AG08395 (cell line): ENCODE measurements at places on chromosomes 3 and 15.
A peak's percentile ranks its signal among the peaks of the same experiment; 100 is the strongest.

GRCh38 chr15:93485438-93486327, 396.7 kb upstream of the RGMA start:
- DNase-seq, result no peak

DNA sequence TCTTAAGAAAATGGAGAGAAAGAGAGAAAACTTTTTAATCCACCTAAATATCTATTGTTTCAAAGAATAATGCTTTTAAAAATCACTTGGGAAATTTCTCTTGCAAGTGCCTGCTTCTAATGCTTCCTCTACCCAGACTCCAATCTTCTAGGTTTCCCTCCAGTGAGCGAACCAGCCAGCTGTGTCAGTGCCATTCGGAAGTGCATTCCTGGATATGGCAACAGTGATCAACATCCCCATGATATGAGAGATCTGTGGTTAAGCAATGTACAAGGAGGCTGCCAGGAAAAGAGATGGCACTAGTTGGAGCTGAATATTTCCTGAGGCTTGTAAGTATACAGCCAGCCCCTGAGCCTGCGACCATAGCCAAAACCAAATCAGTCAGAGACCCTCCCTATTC, 53.3 kb upstream of the KCNMB2 start:
- DNase-seq, result peak; percentile 22

GRCh38 chr3:171011109-171011872, 15.2 kb downstream of the SLC2A2 start:
- DNase-seq, result no peak

DNA sequence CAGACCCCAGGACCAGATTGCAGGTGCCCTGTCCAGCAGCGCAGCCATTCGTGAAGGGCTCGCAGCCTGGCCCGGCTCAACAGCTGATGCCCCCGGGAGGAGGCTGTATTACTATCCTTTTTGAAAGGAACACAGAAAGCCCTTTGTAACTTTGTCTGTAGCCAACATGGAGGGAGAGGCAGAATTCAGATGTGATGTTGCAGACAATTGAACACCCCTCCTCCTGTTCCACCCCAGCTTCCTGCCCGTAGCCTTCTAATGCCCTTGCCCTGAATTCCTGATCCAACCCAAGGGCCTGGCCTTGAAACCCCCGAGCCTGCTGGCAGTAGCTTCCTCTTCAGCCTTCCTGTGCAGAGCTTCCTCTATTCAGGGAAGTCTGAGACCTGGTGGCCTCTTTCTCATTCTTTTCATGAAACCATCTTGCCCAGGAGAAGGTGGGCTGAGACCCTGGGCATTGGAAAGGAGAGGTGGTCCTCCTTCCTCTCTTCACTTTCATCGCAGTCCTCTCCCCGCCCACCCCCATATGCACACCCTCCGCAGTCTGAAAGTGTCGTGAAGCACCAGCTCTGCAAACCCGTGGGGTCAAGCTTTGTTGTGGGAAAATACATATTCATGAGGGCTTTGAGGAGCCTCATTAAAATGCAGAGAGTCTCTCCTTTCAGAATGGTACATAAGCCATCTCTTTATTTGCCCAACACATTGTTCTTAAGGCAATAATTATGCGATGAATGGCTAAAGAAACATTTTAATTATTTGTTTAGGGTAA, 109.2 kb downstream of the APBA2 start:
- no peak for DNase-seq

DNA sequence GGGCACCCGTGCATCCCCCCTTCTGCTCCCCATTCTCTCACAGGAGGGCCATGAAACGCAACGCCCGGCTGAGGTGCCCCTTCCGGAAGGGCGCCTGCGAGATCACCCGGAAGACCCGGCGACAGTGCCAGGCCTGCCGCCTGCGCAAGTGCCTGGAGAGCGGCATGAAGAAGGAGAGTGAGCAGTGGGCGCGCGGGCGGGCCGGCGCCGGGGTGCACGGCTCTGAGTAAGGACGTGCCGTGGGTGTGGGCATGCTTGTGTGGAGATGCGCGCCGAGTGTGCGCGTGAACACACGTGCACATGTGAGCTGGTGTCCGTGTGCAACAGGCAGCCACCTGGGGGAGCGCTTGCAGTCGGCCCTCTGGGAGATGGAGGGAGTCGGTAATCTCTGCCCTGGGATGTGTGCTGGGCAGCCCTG, 28.1 kb downstream of the NR1I2 start:
- peak; percentile 35 for DNase-seq

DNA sequence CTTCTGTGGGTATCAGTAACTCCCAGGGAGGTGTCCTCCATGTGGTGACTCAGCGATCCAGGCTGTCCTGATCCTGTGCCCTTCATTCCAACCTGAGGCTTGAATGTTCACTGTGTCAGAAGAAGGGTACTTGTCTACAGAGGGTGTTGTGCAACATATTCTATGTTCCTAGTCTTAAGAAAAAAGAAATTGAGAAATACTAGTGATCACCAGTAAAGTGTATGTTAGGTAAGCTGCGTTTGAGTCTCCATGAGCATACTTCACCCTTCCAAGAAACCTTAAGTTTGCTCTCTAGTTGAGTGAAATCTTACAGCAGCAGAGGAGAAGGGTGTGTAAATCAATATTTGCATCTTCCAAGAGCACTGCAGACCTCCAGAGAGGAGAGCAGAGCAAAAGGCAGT, 122.2 kb upstream of the SLC24A5 start:
- no peak for DNase-seq

DNA sequence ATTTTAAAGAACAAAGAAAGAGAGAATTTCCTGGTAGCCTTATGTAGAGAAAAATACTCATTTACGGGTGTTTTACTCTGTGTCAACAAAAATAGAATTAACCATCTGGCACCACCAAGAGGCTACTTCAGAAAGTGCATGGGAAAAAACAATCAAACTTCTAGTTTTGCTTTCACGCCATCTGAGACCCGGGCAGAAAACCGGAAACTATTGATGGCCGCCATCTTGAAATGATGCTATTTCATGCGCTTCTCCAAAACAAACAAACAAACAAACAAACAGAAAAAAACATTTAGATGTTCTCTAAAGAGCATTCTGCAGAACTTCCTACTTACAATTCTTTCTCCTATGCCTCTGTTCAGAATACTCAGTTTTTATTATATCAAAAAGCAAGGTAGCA, 49.4 kb upstream of the SYNPR start:
- peak; percentile 53 for DNase-seq

GRCh38 chr3:115804713-115805119, 181.4 kb downstream of the GAP43 start:
- DNase-seq, result peak; percentile 70

GRCh38 chr15:25208735-25209134, 230.1 kb downstream of the UBE3A start:
- DNase-seq, result no peak

DNA sequence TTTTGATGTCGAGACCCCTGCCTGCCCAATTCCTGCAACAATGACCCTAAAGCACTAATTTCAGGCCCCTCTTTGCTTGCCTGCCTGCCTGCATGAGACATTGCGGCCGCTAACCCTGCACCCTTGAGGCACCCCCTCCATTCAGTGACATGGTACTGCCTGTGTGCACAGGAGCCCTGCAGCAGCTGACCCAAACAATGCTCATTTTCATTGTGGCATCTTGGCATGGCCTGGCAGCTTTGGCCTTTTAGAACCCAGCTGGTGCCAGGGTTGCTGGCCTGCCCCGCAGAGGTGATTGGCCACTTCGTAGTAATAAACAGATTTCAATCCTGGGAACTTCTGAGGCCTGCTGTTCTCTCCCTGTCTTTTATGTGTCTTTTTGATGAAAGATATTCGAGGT, 33.8 kb downstream of the SLCO3A1 start:
- no peak for DNase-seq

DNA sequence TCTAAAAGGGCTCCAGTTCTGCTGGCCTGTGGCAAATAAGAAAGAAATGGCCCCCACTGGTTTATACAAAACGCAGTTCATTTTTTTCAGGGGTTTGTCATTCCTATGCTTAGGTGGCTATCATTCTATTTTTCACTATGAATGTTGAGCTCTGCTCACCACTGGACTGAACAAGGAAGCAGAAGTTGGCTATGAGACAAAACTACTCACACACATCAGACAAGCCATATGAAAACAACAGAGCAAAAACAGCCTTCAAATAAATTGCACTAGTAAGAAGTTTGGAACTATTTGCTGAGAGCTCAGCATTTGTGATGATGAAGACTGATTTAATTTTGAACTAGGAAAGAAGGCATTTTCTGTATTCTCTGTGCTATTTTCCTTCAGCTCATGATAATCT, 328.5 kb downstream of the MECOM start:
- DNase-seq, result no peak

DNA sequence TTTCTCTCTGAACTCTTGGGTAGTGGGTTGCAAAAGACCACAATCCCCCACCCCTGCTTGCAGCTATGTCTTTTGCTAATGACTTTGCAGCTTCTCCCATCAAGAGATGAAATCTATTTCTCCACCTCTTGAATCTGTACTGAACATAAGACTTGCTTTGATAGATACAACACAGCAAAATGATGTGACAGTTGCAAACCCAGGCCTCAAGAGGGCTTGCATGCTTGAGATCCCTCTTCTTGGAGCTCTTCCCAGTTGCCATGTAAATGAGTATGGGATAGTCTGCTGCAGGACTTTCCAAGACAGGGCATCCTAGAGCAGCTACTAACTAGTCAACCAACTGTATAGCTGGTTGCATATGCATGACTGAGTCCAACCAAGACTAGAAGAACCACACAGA, 783.6 kb downstream of the PDCD6IP start:
- DNase-seq, result no peak

DNA sequence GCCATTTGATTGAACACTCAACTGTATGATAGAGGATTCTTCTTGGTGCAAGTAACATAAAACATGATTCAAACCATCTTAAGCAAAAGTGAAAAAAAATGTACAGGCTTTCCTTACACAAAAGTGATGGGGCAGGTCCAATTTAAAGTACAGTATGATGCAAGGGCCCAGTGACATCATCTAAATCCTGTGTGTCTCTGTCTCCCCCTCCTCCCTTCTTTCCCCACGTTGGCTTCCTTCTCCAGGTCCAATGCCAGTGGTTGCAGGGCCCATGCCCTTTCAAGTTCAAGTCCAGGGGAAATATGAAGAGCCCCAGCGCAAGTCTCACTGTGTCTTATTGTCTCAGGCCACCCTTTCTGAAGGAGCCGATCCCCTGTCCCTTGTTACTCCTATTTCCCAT, 332.3 kb downstream of the SHQ1 start:
- DNase-seq, result no peak

GRCh38 chr15:87573039-87573438, 683.5 kb downstream of the NTRK3 start:
- DNase-seq, result no peak

GRCh38 chr3:178255315-178255714, 280.9 kb upstream of the KCNMB2 start:
- DNase-seq, result peak; percentile 4

- no peak for DNase-seq
Measured at GRCh38 chr3:194749631-194750490, 64.2 kb downstream of the FAM43A start.

- DNase-seq, result peak; percentile 10
Measured at GRCh38 chr3:15708882-15709677, 88.7 kb downstream of the ANKRD28 start.

DNA sequence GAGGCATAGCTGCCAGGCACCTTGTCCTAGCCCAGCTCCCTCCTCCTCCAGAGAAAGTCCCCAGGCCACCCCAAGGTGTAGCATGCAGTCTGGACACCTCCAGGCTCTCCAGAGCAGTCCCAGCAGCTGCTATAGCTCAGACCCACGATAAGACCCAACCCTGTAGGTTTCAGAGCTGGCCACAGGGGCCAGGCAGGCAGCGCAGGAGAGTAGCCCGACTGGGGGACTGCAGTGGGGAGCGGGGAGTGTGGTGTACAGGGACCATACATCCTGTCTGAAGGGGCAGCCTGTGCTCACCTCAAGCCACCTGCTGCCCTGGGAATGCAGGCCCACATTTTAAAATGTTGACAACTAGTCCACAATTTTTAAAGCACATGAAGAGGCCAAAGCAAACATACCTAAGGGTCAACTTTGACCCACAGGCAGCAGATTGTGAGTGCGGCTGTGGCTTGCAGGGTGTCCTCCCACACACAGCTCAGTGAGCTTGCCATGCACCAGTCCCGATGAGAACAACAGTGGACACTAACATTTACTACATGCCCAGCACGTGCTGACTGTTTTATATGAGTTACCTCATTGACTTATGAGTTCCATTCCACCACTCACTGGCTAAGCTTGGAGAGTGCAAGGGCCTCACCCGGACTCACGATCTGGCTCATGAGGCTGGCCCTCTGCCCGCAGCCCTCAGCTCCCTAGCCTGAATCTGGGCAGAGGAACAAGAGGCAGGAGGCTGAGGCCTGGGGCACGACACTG, 81.4 kb downstream of the DNAJB8 start:
- peak; percentile 71 for DNase-seq

DNA sequence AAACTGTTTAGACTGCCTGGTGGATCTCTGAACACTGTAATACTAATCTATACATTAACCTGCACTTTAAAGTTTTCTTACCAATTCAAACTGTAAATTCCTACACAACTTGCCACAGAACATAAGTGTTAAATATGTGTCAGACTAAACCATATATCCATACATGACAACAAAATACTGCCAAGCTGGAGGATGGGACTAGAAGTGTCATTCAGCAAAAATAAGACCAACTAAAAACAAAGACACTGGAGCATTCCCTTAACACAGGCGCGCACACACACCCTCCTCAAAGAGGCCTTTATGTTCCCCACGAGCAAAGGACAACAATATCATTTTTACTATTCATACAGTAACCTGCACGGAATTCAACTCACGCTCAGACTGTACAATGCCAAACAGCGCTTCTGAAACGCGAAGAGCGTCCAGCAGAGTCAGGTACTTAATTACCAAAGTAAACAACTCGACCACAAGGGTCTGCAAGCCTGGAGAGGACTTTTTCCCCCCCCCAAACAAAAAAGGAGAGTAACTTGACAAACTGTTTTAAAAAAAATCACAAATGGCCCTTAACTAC, 1.1 kb downstream of the DCUN1D1 start:
- DNase-seq, result no peak

DNA sequence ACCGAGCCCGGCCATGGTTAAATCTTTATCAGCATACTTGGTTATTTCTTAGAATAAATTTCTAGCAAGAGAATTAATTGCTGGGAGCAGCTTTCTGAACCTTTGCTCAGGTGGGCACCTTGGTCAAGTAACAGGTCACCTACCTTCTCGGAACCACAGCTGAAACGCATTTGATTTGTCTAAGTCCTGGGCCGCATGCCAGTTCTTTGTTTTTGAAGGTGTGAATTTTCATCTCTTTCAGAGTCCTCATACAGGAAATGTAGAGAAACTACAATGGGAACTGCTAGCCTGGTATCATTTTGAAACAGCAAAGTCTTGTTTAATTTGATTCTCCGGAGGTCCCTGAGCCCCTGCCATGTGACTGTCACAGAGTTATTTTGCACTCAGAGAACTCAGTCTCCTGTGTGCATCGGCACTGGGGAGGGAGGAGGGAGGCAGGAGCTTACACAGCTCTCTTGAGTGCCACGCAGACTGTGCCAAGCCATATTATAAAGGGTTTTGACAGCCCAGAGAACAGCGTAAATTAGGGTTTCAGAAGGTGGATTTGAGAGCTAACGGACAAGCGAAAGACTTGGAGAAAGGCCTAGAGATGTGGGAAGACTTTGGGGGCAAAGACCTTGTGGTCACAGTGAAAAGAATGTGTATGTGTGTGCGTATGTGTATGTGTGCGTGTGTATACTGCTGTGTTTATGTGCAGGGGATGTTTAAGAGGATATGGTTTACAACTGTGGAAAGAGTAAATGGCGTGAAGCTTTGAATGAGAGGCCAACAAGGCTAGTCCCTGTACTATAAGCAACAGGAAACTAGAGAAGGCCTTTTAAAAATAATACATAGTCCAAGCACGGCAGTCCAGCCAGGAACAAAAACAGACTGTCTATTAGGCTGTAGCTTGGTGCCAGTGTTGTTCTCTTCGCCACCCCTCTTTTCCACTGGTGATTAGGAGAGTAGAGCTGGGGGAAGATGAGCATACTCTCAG, 61.8 kb upstream of the ATP13A3 start:
- no peak for DNase-seq

- peak; percentile 72 for DNase-seq
Measured at GRCh38 chr3:160921020-160921635, 165.1 kb downstream of the PPM1L start.
